ENCODE measurements at places on chromosomes 12 and 14.

DNA sequence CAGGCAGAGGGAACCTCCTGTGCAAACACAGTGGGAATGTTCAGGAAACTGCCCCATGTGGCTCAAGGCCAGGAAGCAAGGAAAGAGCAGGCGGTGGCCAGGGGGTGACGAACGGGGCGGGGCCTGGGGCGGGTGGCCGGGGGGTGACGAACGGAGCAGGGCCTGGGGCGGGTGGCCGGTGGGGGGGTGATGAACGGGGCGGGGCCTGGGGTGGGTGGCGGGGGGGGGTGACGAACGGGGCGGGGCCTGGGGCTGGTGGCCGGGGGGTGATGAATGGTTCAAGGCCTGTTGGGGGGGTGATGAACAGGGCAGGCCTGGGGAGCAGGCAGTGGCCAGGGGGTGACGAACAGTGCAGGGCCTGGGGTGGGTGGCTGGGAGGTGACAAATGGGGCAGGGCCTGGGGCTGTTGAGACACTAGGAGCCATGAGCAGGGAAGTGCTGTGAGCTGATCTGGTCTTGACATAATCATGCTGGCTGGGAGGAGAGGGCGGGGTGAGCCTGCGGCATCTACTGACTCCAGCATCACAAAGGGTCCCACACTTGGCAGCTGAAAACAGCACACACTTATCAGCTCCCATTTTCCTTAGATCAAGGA is 62.7 kb upstream of the FBRSL1 start:
- no peak for DNase-seq

DNA sequence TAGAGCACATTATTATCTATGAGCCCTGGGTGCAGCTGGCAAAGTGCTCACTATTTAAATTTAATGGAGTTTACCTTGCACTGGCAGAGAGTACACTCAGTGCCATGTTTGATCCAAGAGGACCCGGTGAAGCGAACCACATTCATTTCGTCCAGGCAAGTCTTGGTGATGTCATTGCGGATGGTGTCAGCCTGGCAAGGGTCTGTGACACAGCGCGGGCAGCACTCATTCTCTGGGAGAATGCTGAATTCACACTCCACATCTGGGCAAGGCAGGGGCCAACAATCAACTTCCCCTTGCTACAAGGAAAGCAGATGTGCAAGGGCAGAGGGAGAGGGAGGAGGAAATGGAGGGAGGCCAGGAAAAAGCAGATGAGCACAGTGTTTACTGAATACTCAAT is 356.2 kb downstream of the NELL2 start:
- DNase-seq = no peak

DNA sequence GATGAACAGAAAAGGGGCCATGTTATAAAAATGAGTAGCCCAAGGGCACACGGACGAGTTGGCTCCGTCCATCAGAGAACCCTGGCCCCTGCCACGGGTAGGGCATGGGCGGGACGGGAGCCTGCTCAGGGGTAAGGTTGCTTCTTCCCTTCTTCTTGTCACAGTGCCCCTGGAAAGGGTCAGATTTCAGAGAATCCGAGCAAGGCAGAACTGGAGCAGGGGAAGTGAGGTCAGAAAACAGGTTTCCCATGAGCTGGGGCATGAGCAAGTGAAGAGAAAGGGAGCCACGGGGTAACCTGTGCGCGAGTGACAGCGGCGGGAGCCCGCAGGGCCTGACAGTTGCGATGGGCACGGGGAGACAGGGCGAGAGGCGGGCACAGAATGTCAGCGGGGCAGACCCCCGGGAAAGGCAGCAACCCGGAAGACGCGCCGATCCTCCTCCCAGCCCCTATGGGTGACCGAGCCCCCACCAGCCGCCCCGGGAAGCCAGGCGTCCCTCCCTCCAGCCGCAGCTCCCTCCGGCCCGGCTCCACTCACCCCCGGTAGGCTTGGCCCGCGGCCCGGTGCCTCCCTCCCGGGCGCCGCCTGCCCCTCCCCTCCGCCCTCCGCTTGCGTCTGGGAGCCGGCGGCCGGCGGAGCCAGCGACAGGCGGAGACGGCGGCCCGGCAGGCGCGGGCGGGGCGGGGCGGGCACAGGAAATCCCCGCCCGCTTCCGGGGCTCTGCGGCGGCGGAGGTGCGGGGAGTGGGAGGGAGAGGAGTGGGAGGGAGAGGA is at the start of gene ZNF641:
ZNF641 (minus strand) TSS at position 671 of the 773 bp plus-strand sequence. CDS start 2,829 bp downstream, outside the sequence.
- peak; percentile 11 for DNase-seq

DNA sequence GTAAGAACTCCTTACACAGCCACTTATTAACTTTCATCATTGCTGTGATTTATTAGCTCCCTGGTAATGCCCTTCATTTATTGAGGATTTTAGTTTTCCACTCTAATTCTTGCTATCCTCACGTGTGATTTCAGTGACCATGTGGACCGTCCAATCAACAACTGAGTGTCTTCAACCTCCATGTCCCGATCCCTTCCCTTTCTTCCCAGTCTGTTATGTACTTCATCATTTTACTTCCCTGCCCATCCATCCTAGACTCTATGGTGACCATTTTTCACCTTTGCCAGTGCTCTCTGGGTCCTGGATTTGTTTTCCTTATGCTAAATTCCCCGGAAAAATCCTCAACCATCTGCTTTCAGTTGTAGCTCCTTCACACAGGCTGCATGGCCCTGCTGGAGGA is 111.0 kb downstream of the MSRB3 start:
- no peak for DNase-seq

- DNase-seq = no peak
These were observed 295.0 kb downstream of the GPHN start for GRCh38 chr14:66802962-66803361.

GRCh38 chr14:65832431-65833266 is 420.1 kb downstream of the FUT8 start:
- no peak for DNase-seq

DNA sequence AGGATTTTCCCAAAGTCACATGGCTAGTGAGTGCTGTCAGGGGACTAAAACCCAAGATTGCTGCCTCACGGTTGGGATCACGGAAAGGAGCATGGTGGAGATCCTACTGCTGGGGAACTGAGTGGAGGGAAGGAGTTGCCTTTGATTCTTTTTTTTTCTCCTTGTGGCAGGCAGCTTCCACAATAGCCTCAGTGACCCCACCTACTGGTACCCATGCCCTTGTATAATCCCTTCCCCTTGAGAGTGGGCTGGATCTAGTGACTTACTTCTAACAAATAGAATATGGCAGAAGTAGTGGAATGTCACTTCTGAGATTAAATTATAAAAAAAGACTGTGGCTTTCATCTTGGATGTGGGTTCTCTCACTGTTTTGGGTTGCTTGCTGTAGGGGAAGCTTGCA is 135.7 kb downstream of the DICER1 start:
- no peak for DNase-seq

DNA sequence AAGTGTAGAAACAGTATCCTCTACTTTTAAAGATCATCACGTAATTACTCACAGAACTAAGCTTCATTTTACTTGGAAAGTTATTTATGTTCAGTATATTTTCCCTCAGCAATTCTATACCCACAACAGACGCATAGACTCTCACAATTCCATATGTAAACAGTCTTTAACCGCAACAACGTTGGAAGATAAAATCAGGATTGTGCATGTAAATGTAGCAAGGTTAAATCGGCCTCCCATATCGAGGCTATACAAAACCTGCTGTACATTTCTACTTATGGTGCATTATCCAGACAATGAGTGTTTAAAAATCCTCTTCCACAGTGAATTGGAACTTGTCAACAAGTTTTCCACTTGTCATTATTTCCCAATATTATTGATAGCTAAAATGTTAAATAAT is 581.1 kb downstream of the SLC16A7 start:
- no peak for DNase-seq

- DNase-seq = no peak
These were observed 5.8 kb downstream of the KMT5A start for GRCh38 chr12:123389560-123390351.

DNA sequence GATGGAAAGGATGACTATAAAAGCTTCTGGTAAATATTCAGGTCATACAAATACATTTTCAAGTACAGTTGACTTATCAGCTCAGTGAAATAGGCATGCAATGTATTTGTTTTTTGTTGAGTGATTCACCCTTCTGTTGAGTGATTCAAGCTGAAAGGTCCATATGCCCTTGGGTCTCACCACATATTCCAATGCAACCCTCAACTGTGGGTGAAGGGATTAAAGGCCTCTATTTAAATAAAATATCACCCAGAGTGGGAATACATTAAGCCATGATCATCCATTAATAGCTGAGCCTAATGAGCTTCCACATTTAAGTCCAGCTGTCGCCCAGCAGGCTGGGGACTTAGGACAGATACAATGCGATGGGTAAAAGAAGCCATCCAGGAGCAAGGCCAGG is 120.2 kb downstream of the CRACR2A start:
- no peak for DNase-seq

DNA sequence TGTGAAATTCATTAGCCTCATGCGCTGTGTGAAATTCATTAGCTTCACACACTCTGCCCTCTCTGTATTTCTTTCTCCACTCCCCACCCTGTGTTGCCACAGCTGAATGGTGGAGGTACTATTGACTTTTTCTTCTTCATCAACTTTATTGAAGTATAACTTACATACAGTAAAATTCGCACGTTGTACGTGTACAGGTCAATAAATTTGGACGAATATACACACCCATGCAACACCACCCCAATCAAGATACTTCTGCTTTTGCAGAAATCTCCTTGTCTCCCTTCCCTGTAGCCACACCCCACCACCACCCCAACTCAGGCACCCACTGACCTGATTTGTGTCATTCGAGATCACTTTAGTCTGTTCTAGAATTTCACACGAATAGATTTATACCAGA is 51.8 kb downstream of the FBXL14 start:
- DNase-seq = no peak

DNA sequence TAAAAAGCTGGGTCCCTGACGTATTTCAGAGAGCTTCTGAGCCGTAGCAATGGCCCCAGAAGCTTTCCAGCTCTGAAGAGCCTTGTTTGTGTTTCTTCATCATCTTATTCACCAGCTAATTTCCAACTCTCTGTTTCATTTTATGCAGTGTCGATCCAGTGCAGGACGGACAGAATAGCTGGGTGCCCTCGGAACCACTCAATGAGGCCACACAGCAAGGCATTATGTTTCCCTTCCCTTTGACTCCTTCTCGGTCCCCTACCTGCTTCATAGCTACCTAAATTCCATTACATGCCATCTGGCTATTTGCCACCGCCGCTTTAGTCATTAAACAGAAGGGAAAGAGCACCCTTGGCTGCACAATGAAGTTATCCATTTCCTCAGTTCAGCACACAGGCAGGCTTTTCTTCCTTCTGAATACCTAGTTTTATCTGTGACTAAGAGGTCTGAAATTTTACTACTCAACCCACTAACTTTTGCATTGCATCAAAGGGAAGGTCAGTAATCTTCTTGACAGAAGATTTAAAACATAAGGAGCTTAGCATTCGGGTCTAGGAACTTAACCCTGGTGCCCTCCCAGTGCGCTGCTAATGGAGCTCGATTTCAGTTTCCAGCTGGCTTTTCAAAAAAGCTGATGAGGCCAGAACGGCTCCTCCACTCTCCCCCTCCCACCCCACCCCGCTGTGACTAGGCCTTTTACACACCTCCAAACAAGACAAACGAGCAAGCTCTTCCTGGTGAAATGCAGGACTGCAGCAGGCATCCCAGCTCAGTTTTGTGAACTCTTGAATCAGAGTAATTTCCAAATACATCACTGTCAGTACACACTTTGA is 176.8 kb downstream of the GXYLT1 start:
- no peak for DNase-seq

DNA sequence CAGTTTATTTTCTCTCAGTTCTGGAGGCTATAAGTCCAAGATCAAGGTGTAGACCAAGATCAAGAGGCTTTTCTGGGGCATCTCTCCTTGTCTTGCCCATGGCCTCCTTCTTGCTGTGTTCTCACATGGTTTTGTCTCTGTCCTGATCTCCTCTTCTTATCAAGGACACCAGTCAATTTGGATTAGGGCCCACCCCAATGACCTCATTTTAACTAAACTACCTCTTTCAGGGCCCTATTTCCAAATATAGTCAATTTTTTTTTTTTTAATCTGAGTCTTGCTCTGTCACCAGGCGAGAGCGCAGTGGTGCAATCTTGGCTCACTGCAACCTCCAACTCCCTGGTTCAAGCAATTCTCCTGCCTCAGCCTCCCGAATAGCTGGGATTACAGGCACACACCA is 50.8 kb downstream of the TSHR start:
- no peak for DNase-seq

DNA sequence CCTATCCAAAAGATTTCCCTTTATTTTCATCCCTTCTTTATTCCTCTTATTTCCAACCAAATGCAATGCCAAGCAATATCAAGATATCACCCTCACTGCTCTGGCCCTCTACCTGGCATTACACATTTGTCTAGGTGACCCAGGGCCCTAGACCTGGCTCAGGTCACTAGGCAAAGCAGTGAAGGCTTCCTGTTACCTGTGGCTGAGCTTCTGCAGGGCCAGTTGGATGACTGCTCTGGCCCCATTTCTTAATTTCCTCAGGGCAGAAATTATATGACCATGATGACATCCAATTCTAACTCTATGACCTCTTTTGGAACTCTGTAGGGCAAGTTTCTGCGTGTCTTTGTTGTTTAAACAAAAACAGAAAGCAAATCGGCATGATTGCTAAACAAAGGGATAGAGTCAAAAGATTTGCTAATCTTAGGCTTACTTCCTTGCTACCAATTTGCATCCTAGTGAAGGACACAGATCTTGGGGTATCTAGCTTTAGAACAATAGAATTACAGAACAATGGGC is 7.4 kb upstream of the CCDC198 start:
- no peak for DNase-seq

DNA sequence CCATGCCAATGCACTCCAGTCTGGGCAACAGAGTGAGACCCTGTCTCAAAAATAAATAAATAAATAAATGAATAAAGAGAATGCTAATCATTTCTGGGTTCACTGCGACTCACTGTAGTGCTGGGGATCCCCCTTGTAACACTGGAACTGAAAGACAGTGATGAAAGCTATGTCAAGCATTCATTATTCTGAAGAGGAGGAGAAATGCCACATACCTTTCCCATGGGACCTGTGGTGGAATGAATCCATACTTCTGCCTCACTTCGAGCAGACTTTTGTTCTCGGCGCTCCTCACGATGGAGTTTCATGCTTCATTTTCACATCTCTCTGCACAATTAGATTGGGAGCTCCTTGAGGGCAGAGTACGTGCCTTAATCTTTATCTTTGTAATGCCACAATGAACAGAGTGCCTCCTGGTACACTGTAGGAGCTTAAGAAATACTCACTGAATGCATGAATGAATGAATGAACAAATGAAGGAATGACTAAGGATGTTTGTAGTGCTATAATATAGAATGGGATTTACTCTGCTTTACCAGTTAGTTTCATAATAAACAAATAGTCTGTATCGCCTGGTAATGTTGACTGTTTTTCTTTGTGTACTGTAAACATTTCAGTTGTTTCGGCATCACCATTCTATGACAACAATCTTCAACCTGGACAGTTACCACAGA is 45.8 kb downstream of the DRAM1 start:
- DNase-seq = no peak

GRCh38 chr14:55458800-55459515 is 18.5 kb upstream of the TBPL2 start:
- DNase-seq = no peak

GRCh38 chr14:101980700-101981099 is 16.3 kb downstream of the DYNC1H1 start:
- DNase-seq = peak; percentile 98

All from BJ (cell line).